ENCODE measurements at places on chromosomes 7 and 10. TPM values are rescaled to one million over a fixed set of nuclear protein-coding genes. Genes with fewer than 3 reads are reported as not detected.

DNA sequence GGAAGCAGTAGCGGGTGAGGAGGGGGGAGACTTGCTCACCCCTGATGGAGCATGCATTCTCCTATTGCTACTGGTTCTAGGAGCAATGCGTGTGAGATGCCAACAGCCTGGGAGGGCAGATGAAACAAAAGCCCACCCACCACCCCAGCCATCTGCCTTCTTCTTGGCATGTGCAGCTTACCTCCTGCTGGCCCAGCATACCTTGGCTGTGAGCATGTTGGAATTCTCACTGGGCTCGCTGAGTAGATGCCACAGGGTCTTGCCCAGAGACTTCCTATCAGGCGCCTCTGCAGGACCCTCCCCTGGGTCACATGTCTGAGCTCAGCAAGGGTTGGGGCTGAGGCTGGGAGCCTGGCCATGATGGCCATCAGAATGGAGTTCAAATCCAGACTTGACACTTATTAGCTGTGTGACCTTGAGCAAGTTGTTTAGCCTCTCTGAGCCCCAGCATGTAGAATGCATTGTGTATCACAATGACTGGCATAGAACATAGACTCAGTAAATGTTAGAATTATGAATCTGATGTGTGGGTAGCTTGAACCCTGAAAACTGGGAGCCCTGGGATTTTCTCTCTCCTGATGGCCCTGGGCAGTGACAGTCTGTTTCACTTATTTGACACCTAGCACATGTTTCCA lies 38.2 kb downstream of the CDH23 start:
- no peak overlapping the region for H3K4me3 ChIP-seq
- H3K36me3 ChIP-seq = no peaks in the 10 kb centered on the region
- no peaks in the 10 kb centered on the region for H3K27me3 ChIP-seq
- DNase-seq = peak; percentile 44
- H3K27ac ChIP-seq = no peak overlapping the region
- H3K4me1 ChIP-seq = no peaks in the 10 kb centered on the region

DNA sequence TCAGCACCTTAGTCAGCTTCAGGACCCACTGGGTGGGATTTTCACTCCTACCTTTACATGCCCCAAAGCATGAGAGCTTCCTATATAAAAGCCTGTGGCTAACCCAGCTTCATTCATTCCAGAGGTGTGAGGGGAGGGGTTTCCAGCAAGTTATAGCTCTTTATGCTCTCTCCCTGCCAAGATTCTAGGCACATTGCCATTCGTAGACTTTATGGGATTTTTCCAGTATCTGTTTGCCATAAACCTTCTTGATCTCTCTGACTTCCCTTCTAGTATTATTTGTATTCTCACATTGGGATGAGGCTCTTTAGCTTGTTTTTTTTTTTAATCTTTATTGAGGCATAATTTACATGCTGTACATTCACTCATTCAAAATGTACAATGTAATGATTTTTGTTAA lies 67.5 kb downstream of the POU6F2 start:
- no peaks in the 10 kb centered on the region for H3K36me3 ChIP-seq
- no peak overlapping the region for H3K27ac ChIP-seq
- H3K27me3 ChIP-seq = no peaks in the 10 kb centered on the region
- no peaks in the 10 kb centered on the region for H3K4me1 ChIP-seq
- no peak overlapping the region for H3K4me3 ChIP-seq

- no peaks in the 10 kb centered on the region for H3K36me3 ChIP-seq
- H3K4me3 ChIP-seq = peak overlapping the region; percentile 50
- DNase-seq = no peak
Measured at GRCh38 chr10:43076311-43076875, 476 bp upstream of the RET start.

DNA sequence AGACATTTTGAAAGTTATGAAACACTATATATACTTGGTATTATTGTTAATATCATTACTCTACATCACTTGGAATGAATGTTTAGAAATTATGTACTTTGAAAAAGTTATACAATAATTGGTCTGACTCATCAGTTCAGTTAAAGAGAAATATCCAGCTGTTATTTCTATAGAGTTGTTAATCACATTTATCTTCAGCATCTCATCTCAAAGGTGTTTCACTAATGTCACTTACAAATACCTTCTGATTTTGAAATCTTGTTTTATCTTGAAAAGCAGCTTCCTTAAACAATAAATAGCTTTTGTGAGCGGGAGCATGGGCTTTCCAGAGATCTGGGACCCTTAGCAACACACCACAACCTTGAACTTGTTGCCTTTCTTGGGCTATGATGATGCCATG lies 205.2 kb downstream of the PCLO start:
- no peaks in the 10 kb centered on the region for H3K27me3 ChIP-seq
- H3K27ac ChIP-seq = no peak overlapping the region
- no peaks in the 10 kb centered on the region for H3K4me1 ChIP-seq
- H3K36me3 ChIP-seq = no peaks in the 10 kb centered on the region

The SLC26A4 gene
- total RNA-seq = 4.7 TPM

- DNase-seq = no peak
- H3K4me3 ChIP-seq = no peak overlapping the region
- no peaks in the 10 kb centered on the region for H3K36me3 ChIP-seq
- H3K27ac ChIP-seq = no peak overlapping the region
Measured at GRCh38 chr10:75450075-75450445, 18.6 kb downstream of the LRMDA start.

GRCh38 chr10:60123172-60123571 lies 216.8 kb upstream of the CCDC6 start:
- no peak overlapping the region for H3K4me3 ChIP-seq
- H3K27me3 ChIP-seq = no peaks in the 10 kb centered on the region
- no peaks in the 10 kb centered on the region for H3K36me3 ChIP-seq
- H3K27ac ChIP-seq = peak overlapping the region; percentile 71

DNA sequence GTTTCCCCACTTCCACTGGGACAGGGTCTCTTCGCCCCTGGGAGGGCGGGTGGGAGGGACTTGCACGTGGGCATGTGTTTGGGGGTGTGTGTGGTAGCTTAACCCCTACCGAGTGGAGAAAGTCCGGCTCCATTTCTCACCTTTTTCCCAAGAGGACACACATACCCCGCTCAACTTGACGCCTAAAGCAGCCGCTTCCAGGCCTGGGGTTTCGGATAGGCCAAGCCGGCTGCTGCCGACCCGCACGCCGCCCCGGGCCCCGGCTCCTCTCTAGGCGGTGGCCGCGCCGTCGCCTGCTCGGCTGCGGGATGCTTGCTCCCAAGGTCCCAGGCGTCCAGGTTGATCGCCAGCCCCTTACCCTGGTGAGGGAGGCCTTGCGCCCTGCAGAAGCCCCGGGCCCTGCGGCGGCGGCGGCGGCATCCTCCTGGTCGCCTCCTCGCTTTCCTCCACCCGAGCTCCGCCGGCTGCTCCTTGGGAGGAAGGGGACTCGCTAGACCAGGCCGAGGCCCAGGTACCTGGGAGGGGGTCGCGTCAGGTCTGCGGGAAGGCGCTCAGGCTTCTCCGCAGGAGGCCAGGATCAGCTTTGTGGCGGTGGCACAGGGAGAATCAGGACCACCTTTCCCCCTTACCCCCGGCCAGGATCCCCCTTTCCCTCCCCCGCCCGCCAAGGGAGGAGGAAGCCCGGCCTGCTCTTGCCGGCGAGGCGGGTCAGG lies 3.2 kb upstream of the GATA3 start:
- no peak overlapping the region for H3K27ac ChIP-seq
- DNase-seq = no peak
- H3K27me3 ChIP-seq = peaks cover 72% of the 10 kb centered on the region
- H3K4me3 ChIP-seq = peak overlapping the region; percentile 63
- no peaks in the 10 kb centered on the region for H3K36me3 ChIP-seq
- H3K4me1 ChIP-seq = peaks cover 25% of the 10 kb centered on the region

DNA sequence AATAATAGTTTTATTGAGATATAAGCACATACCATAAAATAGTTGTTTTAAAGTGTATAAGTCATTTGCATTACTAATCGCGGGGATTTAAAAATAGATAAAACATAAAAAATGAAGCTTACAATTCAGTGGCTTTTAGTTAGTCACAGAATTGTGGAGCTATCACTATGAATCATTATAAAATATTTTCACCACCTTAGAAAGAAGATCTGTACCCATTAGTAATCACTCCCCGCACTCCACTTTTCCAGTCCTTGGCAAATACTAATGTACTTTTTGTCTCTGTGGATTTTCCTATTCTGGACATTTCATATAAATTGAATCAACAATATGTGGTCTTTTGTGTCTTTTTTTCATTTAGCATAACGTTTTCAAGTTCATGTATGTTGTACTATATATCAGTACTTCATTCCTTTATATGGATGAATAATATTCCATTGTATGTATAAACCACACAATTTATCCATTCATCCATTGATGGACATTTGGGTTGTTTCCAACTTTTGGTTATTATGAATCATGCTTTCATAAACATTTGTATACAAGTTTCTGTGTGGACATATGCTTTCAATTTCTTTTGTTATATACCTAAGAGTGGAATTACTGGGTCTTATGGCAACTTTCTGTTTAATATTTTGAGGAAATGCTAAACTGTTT lies 162.5 kb downstream of the MAGI2 start:
- H3K4me3 ChIP-seq = no peak overlapping the region
- H3K36me3 ChIP-seq = no peaks in the 10 kb centered on the region
- no peak overlapping the region for H3K27ac ChIP-seq
- DNase-seq = no peak
- no peaks in the 10 kb centered on the region for H3K4me1 ChIP-seq

Data from ascending aorta (tissue), 2 donors.